SK-MEL-5 (cell line): ENCODE measurements at places on chromosomes 7 and 10.

DNA sequence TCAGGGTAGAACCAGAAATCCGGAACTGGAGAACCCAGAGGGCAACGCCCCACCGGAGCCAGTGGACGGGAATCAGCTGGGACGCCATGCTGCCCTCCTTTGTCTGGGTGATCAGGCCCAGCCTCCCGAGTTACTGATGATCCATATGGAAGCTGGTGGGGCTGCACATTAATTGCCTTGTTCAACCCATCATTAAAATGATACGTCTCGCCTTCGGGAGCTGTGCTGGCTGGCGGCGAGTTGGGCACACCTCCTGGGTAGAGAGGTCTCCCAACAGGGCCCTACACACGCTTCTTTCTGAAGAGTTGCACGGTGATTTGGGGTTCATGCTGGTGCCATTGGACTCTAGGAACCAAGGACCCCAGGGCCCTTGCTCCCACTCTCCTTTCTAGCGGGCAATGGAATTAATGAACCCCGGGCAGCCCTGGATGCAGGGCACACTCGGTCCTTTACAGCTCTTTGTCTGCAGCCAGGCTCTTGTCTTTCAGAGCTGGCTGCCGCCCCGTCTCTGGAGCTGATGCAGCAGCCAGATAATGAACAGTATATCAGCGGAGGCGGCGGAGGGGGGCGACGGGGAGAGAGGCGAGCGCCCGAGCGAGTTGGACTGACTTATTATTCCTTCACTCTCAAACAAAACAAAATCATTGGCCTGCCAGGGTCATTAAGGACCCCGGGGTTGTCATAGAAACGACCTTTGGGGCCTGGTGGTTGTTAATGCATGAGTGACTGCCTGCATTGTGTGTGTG lies 412.2 kb upstream of the ZMIZ1 start:
- DNase-seq: no peak

DNA sequence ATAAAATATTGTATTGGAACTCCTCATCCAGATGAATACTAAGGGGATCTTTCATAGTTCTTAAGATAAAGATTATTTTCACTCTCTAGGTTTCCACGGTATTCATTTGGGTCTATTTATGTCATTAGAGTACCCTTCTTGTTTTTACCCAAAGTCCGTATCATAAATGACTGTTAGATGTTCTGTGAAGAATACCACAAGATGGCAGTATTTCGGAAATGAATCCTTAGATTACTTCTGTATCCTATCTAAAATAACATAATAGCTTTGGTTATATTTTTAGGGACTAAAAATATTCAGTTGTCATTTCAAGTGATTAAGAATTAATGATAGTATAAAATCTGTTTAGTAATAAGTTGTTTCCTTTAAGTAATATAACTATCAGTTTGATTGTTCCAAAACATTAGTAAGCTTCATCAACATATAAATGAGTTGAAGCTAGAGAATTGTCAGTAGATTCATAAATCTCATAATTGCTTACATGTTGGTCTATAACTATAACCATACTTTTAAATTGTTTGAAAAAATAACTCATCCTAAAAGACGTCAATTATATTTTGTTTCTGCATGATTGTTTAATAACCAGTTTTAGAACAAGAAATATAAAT lies 337.5 kb upstream of the KCND2 start:
- DNase-seq: peak; percentile 70

DNA sequence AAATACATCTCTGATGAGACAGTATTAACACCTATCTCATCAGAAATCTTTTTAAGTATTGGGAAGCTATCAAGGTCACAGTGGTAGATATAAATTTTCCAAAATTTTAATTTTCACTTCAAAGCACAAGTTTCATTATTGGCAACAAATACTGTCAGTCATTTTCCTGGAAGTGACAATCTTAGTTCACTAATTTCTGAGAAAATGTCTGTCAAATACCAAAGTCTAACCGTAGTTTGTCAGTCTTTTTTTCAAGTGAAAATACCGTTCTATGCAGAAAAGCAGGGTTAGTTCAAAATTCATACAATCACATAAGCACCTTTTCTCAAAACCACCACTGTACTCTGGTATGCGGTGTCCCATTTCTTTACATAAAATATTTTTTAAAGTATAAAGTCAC lies 40.4 kb downstream of the CACUL1 start:
- DNase-seq: no peak

DNA sequence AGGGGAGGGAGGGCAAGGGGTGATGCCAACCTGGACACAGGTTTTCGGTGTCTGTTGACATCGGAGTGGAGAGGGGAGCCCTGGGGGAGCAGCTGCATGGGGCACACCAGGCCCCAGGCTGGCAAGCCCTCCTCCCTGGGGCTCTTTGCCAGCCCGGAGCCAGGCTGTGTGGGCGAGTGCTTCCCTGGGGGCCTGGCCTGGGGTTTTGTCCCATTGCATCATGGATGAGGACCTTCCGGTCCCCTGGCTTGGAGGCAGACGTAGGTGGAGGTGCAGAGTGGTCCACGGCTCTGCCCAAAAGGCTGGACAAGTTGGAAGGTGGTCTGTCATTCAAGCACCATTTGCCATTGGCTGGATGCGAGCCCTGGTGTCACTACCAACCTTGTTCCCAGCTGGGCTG lies 34.8 kb downstream of the ZMIZ1 start:
- DNase-seq: no peak

GRCh38 chr10:34761453-34761852 lies 53.6 kb downstream of the PARD3 start:
- no peak for DNase-seq

DNA sequence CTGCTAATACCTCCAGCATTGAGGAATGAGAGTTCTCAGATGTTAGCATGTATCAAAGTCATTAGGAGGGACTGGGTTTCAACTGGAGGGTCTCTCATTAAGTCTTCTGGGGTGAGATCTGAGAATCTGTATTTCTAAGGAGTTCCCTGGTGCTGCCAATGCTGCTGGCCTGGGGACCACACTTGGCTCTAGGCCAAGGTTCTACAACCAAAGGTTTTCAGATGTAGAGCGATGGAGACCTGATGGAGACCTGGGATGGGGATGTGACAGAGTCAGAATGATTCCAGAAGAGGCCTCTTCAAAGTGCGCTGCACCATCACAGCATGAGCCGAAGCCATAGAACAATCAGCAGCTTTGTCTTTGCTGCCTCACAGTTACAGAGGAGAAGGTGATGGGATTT lies 27.2 kb downstream of the ST8SIA6 start:
- DNase-seq: no peak

DNA sequence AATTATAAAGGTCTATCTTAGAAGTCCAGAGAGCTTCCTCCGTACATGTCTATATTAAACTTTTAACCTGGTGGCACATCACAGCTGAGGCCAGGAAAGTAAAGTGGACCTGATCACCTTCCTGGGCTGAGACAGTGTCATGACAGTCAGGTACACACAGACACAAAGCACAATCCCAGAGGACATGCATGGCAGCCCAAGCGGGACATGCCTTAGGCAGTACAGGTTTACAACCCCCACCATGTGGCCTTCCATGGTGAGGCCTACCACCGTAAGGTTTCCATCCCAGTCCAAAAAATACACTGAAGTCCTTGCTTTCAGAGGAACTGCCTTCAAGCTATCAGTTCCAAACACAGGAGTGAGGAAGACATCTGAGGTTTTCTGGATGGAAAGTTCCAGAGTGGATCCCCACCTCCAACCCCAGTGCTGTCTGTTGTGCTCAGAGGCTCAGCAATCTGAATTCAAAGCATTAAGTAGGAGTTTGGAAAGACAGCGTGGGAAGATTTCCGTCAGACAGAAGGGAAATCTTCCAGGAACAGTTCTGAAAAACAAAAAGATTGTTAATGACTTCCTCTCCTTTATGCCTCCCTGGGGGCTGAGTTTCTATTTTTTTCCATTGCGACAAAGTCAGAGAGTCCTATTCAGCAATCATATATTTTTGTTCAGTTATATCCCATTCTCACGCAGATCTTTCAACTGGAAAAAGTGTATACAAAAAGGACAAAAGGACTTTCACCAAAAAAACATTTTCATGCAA lies 20.1 kb downstream of the IFIT3 start:
- DNase-seq: no peak

GRCh38 chr10:85648279-85648754 lies 718.3 kb downstream of the GRID1 start:
- DNase-seq: no peak
